Naive thymus-derived CD8-positive, alpha-beta T cell (primary cell): ENCODE measurements at places on chromosomes 5 and 9.

DNA sequence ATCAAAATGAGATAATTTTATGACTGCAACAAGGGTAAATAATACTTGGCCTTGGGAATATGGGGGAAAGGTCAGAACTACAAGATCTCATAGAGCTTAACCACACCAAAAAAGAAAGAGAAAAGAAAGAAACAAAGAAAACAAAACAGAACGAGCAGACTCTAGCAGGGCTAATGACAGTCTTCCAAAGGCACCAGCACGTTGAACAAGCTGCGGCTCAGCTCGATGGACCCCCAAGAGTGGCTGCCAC lies 689 bp downstream of the AK3 start:
- no peak for DNase-seq

- no peak for DNase-seq
Measured at GRCh38 chr5:179407191-179408175, 62.2 kb upstream of the ADAMTS2 start.

GRCh38 chr5:57202811-57203210 lies 29.0 kb downstream of the GPBP1 start:
- DNase-seq, result no peak

GRCh38 chr9:69961843-69962242 lies 81.8 kb upstream of the MAMDC2 start:
- DNase-seq, result no peak

- no peak for DNase-seq
Measured at GRCh38 chr5:143319437-143320227, 83.9 kb downstream of the NR3C1 start.

DNA sequence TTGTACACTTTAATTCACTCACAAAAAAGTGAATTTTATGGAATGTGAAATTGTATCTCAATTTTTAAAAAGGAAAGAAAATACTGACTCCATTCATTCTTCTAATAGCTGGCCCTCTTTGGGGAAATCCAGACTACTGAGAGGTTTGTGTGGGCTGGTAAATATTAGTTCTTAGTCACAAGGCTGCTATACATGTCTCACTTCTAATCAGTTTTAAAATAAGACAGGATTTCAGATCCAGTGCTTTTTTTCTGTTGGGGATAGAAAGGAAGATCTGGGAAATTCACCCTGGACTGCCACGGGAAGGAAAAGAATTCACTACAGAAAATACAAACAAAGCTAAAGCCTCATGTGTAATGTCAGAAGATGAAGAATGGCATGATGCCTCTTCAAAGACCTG lies 32.7 kb upstream of the ADAMTSL1 start:
- DNase-seq, result no peak

DNA sequence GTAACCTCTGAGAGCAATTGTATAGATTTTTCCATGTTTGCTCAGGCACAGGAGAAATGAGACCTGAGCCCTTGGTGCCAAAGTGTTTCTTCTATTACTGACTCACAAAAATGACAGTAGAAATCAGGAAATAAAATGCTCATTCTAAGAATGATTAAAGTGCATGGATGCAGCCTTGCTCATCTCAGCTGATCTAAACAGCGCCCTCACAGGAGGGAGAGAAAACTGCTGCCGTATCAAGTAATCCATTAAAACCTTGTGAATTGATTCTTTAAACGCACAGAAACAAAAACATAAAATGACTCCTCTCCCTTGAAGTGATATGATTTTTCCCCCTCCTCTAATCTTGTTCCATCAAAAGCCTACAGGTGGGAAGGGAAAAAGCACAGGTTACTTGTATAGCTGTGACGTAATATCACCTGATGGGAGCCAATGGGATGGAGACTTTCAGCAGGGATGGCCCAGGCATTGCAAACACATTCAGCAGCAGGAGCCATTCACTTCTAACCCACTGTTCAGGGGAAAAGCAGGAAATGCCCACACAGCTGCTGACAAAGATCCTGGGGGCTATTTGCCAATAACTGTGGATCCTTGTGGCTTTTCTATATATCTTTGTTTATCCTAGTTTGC lies 76.7 kb downstream of the PLCXD3 start:
- DNase-seq, result no peak
